Psoas muscle (tissue), 8 donors: ENCODE measurements at places on chromosomes 2 and 18. TPM values are rescaled to one million over a fixed set of nuclear protein-coding genes. Genes with fewer than 3 reads are reported as not detected.

The CIB4 gene
- polyA plus RNA-seq, result not detected

The RNF144A gene
- polyA plus RNA-seq, result 5.4 TPM

The MAIP1 gene
- 27.7 TPM for polyA plus RNA-seq

The VWA3B gene
- polyA plus RNA-seq, result 0.20 TPM

The DCDC2C gene
- polyA plus RNA-seq, result 0.13 TPM

The PROKR1 gene
- 0.01 TPM for polyA plus RNA-seq

The ST6GAL2 gene
- polyA plus RNA-seq, result 0.01 TPM

The ZNF892 gene
- 0.33 TPM for polyA plus RNA-seq

The TGFA gene
- 0.03 TPM for polyA plus RNA-seq

The SP110 gene
- 11.8 TPM for polyA plus RNA-seq

The FOXD4L1 gene
- 0.14 TPM for polyA plus RNA-seq

The DTNB gene
- 3.5 TPM for polyA plus RNA-seq

The ACKR3 gene
- 14.7 TPM for polyA plus RNA-seq

The CENPO gene
- polyA plus RNA-seq, result 5.4 TPM

The TEKT4 gene
- not detected for polyA plus RNA-seq

The COBLL1 gene
- 1.5 TPM for polyA plus RNA-seq

The CD8B2 gene
- not detected for polyA plus RNA-seq

The APOB gene
- polyA plus RNA-seq, result 0.34 TPM

The SLC23A3 gene
- polyA plus RNA-seq, result 0.10 TPM

The NYAP2 gene
- 0.96 TPM for polyA plus RNA-seq

The ARHGAP25 gene
- polyA plus RNA-seq, result 1.6 TPM

The HOXD8 gene
- 12.9 TPM for polyA plus RNA-seq

The LRP2 gene
- polyA plus RNA-seq, result not detected

The FBXO36 gene
- polyA plus RNA-seq, result 0.60 TPM

The LDLRAD4 gene
- polyA plus RNA-seq, result 2.0 TPM

The EPAS1 gene
- polyA plus RNA-seq, result 39.2 TPM

The SERPINB3 gene
- 0.06 TPM for polyA plus RNA-seq

The ING5 gene
- polyA plus RNA-seq, result 14.5 TPM

The ZAP70 gene
- polyA plus RNA-seq, result 0.42 TPM

The MAP3K2 gene
- 7.2 TPM for polyA plus RNA-seq

The PREPL gene
- 19.5 TPM for polyA plus RNA-seq

The NT5C1B gene
- polyA plus RNA-seq, result not detected

The ALPG gene
- not detected for polyA plus RNA-seq

The DGUOK gene
- polyA plus RNA-seq, result 22.3 TPM

The HOXD1 gene
- polyA plus RNA-seq, result 0.14 TPM

The FSHR gene
- polyA plus RNA-seq, result not detected

The SOX11 gene
- 0.01 TPM for polyA plus RNA-seq

The ANKRD29 gene
- 1.1 TPM for polyA plus RNA-seq

The GALNT1 gene
- 70.3 TPM for polyA plus RNA-seq

The GEN1 gene
- polyA plus RNA-seq, result 0.75 TPM

The ANKRD30B gene
- not detected for polyA plus RNA-seq

The PTPRM gene
- polyA plus RNA-seq, result 27.4 TPM

The DSG2 gene
- polyA plus RNA-seq, result 0.93 TPM

The FOXI3 gene
- not detected for polyA plus RNA-seq

The SPHKAP gene
- polyA plus RNA-seq, result not detected

The POTEJ gene
- polyA plus RNA-seq, result not detected

The GBX2 gene
- not detected for polyA plus RNA-seq

The PKP4 gene
- polyA plus RNA-seq, result 17.7 TPM

The MBD5 gene
- polyA plus RNA-seq, result 4.7 TPM

The CRYGC gene
- polyA plus RNA-seq, result not detected

The GREB1 gene
- polyA plus RNA-seq, result 3.2 TPM

The FAM110C gene
- polyA plus RNA-seq, result not detected

The TBC1D8 gene
- 64.5 TPM for polyA plus RNA-seq
